Erythroblast (primary cell): ENCODE measurements at places on chromosomes 1 and 21.

- DNase-seq, result peak; percentile 86
Observed at GRCh38 chr21:14273736-14274538, 58.0 kb downstream of the RBM11 start.

DNA sequence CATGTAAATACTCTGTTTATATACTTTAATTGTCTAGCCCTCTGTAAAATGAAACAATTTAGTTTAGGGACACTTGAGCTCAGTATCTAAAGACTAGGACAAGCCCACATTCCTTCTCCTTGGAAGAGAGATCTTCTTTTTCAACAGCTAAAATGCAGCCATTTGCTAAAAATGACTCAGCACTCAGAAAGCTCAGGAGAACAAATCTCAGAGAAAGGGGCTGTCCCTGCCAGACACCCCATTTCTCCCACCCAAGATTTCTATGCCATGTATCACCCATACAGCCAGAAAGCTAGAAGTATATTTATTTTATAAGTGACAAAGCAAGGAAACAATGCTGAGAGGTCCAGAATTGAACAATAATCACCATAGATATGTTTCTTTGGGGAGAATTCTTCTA lies 23.2 kb upstream of the PRDX6 start:
- DNase-seq, result no peak

DNA sequence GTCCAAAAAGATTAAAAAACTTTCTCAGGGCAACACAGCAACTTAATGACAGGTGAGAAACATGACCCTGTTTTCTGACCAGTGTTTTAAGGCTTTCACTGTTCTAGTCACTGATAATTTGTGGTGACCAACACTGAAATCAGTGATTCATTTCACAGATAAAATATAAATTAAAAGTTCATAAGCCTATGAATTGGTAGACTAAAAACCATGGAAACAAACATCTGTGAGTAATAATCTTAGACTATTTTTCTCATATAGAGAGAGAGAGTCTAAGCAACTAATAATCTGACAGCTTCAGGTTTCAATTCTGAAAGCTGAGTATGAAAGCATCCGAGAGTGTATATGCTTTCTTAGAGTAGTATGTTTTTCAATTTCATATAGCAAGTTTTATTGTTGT lies 536.9 kb downstream of the ADGRL2 start:
- DNase-seq, result no peak

DNA sequence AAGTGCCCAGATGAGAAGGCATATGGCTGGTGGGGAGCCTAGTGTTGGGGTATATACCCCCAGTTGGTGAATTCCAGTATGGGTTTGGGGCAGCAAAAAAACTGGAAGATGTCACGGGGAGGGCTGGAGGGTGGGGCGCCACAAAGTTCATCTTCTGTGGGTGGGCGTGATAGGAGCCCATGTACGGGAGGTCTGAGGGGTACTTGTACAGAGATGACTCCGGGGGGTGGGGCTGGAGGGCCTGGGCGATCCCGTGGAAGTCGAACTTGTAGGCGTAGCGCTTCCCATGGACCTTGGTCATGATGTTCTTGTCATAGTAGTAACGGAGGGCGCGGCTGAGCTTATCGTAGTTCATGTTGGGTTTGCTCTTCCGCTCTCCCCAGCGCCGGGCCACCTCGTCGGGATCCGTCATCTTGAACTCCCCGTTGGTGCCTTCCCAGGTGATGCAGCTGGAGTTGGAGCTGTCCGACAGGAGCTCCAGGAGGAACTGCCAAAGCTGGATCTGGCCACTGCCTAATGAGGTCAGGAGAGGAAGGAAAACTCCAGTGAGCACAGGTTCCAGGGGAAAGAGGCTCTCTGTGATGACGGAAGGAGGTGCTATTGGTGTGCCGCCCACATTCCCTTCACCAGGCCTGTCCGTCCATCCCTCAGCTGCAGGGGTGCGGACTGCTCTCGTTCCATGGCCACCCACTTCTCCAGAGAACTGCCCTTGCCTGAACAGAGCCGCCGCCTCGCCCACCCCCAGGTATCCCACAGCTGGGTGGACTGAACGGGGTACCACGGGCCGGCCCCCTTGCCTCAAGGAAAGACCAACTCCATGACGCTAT lies 114.7 kb downstream of the ERG start:
- no peak for DNase-seq

GRCh38 chr1:35573198-35574124 lies at the start of gene TFAP2E:
Gene TFAP2E (plus strand): TSS chr1:35573314. CDS start chr1:35573578, 264 bp downstream.
- DNase-seq, result peak; percentile 28

- DNase-seq, result no peak
Observed at GRCh38 chr1:25392841-25393240, 27.8 kb downstream of the RHCE start.

- DNase-seq, result no peak
Observed at GRCh38 chr1:79982211-79982610, 975.7 kb upstream of the ADGRL4 start.

GRCh38 chr1:76830373-76830772 lies 36.9 kb upstream of the ST6GALNAC5 start:
- no peak for DNase-seq

GRCh38 chr1:79089946-79090345 lies 83.4 kb upstream of the ADGRL4 start:
- DNase-seq, result no peak

DNA sequence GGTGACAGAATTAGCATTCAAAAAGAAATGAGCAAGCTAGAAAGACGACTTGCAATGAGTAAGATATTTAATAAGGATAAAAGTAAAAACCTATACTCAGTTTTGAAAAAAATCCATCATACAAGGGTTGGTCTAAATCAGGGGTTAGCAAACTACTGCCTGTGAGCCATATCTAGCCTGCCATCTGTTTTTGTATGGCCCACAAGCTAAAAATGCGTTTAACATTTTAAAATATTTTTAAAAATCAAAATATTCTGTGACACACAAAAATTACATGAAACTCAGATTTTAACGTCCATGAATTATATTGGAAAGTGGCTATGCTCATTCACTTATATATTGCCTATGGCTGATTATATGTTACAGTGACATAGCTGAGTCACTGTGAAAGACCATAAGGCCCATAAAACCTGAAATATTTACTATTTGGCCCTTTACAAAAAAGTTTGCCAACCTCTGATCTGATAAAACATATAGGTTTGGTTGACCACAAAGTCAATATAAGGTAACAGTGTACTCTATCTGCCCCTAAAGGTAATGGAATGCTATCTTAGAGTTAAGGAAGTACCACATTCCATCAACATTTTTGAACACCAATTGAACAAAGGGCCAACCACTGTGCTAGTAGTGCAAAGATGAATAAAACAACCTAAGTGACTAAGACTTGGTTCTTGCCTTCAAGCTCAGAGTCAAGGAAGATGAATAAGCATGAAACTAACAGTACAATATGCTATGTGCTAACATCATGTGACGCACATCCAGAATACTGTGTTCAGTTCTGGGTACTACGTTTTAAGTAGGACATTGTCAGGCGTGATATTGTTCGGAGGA lies 3.2 kb downstream of the IFT25 start:
- DNase-seq, result peak; percentile 43

- no peak for DNase-seq
Observed at GRCh38 chr1:9345922-9346321, 53.2 kb downstream of the SPSB1 start.

DNA sequence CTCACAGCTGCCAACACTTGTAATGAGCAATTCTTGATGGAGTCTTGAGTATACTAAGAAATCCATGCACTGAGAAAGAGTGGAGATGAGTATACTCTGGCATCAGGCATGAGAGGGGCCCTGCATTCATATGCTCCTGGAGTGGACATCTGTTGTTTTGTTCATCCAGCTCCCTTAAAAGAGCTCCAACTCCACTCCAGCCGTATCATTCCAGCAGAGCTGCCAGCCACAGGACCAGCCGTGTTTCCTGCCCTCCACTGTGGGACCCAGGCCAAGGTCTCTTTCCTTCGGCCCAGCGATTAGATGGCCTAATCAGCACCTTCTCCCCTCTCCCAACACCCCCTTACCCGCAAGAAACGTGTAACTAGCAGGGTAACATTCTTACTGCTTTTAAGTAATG lies 144.5 kb downstream of the OMA1 start:
- no peak for DNase-seq

DNA sequence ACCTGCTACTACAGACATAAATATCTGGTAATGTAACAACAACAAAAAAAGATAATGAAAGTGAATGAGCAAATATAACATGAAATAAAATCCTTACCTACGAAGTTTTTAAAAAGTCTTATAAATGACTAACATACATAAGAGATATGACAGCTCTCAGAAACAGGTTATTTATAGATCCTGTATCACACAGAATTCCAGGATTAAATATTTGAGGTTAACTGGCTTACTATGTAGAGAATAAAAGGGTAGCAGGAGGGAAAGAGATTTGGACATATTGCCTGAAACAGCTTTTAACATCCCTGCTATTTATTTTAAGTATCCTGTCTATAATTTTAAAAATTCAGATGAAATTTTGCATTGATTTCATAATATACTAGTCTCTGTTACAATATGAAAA lies 16.3 kb downstream of the MYSM1 start:
- no peak for DNase-seq

DNA sequence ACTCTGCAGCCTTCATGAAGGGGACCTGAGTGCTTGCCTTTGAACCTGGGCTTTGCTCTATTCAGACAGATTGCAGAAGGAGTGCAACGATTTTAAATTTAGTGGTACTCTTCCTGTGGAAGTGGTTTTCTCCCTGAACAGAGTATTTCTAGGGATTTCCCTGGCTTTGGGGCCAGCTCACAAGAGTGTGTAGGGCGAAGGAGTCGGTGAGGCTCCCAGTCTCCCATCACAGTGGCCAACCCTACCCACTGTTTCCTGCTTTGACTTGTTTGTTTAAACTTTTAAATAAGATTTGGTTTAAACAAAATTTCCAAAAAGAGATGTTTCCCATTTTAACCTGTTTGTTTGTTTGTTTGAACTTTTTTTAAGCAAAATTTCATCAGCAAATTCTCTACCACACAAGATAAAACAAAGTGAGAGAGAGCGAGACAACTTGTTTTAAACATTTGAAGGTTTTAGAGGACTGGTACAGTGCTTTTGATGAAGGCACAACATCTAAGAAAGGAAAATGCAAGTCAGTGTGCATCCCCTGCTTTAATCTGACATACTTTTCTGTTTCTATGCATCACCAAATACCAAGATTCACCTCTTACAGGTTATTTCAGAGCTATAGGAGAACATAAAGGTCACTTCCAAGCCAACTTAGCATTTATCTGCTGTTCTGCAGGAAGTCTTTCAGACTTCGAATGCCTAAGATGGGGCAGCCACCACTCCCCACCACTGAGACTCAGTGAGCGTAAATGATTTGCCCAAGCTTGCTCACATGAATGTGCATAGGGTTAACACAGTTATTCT lies 6.6 kb downstream of the SELP start:
- DNase-seq, result no peak

DNA sequence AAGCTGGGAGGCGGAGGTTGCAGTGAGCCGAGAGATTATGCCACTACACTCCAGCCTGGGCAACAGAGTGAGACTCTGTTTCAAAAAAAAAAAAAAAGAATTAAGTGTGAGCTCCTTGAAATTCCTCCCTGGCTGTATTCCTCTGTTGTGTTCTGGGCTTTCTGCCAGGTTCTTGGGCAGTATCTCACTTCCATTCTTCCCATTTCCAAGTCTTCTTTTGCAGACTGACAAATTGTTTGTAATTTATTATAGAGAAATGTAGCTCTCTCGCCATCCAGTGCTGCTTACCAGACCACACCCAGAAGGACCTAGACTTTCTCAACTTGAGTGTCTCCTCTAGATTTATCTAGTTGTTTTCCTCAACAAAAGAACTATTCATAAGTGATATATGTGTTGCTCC lies 105.0 kb upstream of the ADGRL2 start:
- DNase-seq, result no peak

DNA sequence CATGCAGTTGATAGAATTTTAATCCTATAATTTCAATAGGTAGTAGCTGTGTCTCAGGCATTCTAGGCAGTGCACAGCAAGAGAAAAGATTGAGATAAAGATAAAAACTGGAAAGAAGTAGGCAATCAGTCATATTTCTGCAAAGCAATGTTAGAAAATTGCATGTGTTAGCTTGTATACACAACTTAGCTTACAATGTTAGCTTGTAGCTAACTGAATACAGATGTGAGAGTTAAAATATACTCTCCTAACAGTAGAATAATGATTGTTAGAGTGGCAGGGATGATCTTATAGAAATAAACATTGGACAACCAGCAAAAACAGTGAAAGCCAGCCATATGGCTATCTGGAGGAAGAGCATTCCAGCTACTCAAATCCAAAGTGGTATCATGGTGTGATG lies 29.0 kb downstream of the PTPRC start:
- no peak for DNase-seq

DNA sequence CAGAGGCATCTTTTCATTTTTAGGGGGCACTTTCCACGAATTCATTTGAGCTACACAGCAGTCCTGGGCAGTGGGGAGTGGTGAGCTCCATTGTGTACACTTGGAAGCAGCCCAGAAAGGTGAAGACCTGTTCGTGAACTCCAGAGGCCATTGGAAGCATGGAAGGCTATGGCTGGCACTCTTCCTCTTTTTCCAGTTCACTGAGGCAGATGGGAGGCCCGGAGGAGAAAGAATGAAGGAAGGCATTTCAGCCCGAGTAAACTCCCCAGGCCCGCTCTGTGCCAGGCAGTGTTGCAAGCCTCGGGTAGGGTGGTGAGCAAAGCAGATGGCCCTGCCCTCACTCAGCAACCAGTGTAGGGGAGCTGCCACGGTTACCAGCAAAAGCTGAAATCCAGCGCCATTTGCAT lies 673 bp upstream of the DHCR24 start:
- DNase-seq, result no peak

- DNase-seq, result no peak
Observed at GRCh38 chr1:9143250-9143649, 14.3 kb upstream of the GPR157 start.

DNA sequence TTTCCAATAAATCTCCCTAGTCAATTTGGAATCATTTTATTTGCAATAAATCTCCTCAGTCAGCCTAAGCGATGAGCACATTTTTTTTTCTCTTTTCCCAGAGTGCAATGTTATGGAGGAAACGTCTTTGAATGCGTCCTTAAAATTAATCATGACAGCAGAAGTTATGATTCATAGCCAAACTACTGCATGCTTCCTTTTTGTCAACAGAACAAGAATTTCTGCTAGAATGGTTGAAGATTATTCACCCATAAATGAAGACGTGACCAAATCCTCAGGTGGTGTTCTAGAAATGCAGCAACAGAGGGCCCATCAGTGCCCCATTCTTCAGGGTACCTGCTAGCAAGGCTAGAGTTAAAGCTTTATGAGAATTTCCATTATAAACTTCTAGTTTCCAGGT lies 407.9 kb upstream of the PKN2 start:
- no peak for DNase-seq
